ENCODE measurements at places on chromosomes 4 and X.
A peak's percentile ranks its signal among the peaks of the same experiment; 100 is the strongest.

- no peak for DNase-seq
Measured at GRCh38 chrX:123588723-123589122, 144.1 kb downstream of the THOC2 start.

- no peak for DNase-seq
Measured at GRCh38 chrX:116111934-116112595, 58.5 kb upstream of the AGTR2 start.

DNA sequence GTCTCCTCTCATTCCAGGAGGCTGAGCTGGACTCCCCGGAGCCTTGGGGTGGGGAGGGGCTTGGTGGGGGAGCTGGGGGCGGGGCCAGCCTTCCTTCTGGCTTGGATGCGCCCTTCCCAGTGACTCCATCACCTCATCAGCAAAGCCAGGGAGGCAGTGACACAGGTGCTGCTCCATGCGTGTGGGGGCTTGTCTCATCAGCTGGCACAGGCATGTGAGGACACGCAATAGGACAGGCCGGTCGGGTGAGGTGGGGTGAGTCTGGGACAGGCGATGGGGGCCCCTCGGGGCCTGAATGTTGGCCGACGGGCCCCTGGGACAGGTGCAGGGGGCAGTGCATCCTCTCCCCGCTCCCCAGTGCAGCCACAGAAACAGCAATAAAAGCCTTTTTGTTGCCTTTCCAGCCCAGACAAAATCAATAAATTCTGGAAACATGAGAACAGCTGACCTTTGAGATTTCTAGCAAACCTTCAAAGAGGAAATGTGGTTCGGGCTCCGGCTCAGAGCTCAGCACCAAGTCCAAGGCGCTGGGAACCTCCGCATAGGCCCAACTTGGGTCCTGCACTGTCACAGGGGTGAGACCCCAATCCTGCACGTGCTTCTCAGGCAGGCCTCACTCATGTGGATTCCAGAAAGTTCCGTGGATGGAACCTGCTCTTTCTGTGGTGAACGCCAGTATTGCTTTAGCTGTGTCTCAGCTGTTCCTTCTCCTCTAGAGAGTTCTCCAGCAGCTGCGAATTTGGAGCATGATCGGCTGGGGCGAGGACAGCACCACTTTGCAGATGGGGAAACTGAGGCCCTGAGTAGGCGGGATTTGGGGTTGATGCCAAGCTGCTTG is 18.5 kb downstream of the ADRA2C start:
- DNase-seq, result peak; percentile 14

DNA sequence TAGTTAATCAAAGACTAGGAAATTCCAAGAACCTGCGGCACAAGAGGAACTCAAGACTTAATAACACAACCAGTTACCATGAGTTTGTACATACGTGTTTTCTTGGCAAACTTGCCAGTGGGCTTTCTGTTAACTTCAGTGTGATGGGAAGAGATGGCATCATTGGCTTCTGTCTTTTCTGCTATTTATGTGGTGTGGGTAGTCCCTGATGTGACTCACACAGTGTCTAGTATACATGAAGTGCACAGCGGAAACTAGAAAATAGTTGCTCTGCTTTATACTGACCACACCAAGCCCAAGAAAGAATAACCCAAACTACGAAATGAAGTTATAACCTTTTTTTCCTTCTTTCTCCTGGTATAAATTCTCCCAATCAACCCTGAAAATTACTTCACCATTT is 24.5 kb downstream of the DAPP1 start:
- no peak for DNase-seq

DNA sequence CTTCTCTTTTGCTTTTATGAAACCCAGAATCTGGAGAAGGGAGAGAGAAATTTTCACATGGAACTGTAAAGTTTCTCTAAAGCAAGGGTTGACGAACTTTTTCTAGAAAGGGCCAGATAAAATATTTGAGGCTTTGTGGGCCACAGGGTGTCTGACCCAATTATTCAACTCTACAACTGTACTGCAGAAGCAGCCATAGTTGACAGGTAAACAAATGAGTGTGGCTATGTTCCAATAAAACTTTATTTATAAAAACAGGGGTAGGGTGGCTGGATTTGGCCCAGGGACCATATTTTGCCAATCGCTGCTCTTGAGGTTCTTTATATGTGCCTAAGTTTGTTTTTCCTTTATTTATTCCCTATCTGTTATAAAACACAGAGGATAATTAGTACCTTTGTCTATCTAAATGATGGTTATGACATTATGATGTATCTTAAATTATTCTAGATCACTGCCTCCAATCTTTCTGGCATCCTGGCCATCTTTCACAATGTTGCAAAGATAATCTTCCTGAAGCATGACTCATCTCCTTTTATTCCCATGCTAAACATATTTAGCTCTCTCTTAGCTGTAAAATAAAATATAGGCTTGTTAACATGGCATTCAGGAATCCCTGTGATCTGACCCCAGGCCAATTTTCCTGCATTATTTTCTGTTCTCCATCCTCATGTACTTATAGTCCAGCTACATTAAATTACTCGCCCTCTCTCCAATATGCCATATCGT is 106.8 kb upstream of the CBLL2 start:
- peak; percentile 49 for DNase-seq

GRCh38 chr4:19776021-19776459 is 475.7 kb upstream of the SLIT2 start:
- DNase-seq, result peak; percentile 95

GRCh38 chr4:152385551-152385950 is 150.3 kb downstream of the FBXW7 start:
- peak; percentile 22 for DNase-seq

GRCh38 chr4:84689197-84689596 is 106.3 kb downstream of the CDS1 start:
- DNase-seq, result no peak
